ENCODE measurements at places on chromosomes 13 and 19.

- DNase-seq, result no peak
Observed at GRCh38 chr13:69946511-69946910, 161.1 kb upstream of the ATXN8OS start.

DNA sequence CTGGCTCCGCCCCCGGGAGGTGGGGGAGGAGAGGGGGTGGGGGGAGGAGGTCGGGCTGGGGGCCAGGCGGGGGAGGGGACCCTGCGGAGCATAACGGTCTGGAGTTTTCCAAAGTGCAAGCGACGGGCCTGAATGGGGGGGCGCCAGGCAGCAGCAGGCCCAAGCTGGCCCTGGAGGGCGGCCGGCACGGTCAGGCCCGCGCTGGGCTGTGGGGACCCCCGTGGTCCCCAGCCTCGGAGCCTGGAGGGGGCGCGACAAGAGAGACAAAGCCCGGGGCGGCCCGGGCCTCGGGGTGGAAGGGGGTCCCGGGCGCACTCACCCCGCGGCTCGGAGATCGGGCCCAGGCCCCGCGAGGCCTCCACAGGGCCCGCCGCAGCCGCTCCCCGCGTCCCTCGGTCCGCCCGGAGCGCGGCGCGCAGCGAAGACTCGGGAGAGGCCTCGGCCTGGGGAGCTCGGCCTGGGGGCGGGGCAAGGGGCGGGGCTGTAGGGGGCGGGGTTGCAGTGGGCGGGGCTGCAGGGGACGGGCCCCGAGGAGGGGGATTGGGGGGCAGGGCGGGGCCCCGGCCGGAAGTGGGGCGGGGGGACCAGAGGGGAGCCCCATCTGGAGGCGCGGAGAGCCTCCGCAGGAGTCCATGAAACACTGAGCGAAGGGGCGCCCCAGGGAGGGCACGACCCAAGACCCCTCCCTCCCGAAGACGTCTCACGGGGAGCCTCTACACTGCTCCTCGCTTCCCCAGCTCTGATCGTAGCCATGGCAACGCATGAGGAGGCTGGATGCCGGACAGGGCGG, 47.6 kb downstream of the PTPRS start:
- no peak for DNase-seq

GRCh38 chr13:97329331-97329730, 104.6 kb upstream of the RAP2A start:
- DNase-seq, result no peak

DNA sequence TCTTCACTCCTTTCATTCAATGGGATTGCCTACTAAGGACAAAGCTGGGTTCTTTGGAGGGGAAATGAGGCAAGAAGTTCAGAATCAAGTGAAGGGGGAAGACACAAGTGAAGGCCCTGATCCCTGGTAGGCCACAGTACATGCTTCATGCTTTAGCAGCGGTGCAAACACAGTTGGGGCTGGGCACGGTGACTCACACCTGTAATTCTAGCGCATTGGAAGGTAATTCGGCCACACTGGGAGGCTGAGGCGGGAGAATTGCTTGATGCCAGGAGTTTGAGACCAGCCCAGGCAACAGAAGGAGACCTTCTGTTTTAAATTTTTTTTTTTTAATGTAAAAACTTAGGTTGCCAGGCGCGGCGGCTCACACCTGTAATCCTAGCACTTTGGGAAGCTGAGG, 23.4 kb upstream of the GATAD2A start:
- DNase-seq, result no peak

DNA sequence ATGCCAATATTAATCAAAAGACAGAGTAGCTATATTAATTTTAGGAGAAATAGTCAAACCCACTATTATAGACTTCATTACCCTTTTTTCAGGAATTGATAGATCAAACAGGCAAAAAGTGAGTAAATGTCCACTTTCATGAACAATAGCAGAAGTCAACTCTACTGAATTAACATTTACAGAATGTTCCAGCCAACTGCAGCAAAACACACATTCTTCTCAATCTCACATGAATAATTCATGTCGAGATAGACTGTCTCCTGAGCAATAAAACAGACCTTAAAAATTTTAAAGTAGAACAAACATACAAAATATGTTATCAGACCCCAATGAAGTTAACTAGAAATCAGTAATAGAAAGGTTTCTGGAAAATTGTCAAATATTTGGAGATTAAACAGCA, 118.4 kb downstream of the MYO16 start:
- DNase-seq, result no peak

- DNase-seq, result no peak
Observed at GRCh38 chr19:42850981-42851717, 28.4 kb downstream of the PSG1 start.

DNA sequence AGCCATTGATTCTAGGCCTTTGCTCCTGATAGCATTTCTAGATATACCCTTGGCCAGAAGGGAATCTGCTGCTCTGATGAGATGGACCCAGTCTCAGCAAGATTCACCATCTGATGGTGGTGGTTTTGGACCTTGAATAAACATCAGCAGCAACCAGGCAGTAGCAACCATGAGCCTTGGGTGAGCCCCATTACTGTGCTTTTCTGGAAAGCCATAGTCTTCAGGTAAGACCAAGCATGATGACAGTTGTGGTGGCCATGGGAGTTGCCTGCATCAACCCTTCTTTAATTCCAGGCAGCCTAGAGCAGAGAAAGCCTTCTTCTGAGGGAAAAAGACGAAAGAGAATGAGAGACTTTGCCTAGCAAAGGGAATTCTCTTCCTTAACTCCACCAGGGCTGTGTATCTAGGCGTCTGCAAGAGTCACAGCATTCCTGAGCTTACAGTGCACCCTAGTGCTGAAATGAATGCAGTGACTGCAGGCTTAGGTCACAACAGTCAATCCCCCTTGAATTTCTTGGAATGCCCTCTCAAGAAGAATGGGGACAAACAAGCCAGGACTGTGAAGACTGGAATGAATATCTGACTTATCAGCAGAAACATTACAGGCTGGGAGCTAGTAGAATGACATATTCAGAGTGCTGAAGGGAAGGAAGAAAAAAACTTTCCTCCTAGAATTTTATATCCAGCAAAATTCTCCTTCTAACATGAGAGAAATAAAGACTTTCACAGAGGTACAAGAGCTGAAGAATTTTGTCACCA, 942.4 kb upstream of the PCDH20 start:
- no peak for DNase-seq

DNA sequence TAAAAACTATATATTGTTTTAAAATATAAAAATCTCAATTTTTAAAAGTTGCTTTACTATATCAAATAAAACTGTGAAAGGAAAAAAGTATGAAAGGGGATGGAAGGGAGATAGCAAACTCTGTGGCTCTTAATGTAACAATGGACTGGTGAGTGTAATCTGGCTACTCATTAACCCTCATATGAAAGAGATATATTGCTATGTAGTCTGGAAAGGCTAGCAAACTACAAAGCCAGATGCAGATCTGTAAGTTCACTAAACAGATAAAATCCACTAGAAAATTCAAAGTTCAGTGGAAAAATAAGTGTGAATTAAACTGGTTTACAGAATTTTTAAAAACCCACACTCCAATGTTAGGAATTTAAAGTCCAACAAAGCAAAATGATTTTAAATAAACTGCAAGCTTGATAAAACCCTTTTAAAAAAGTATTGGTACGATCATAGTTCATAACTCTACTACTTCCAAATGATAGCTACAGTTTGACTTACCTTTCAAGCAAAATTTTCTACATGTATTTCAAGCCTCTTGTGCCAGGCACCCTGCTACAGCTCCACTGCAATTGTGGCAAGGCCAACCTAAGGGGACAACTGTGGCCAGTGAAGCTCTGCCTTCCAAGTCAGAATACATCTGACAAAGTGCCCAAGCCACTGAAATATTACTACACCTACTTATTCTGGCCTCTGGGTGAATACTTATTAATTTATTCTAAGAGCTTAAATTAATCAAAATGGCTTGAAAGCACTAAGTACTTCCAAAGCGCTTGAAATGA, 647 bp upstream of the ELF1 start:
- no peak for DNase-seq

GRCh38 chr19:18291590-18292461, 10.4 kb upstream of the JUND start:
- no peak for DNase-seq

DNA sequence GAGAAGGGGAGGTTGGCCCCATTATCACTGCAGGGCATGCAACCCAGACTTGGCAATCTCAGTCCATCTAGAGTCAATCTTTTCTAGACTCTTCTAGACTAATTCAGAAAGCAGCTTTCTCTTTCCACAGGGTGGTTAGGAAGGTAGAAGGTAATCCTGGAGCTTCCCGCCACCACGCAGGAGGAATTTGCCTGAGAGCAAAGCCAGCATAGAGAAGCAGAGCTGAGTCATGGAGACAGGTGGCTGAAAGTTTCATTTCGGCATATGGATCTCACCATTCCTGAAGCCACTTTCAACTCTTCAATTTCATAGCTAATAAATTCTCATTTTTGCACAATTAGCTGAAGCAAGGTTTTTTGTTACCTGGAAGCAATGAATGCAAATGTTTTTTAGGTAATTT, 29.0 kb upstream of the FFAR2 start:
- no peak for DNase-seq

GRCh38 chr13:47726394-47726793, 274.7 kb downstream of the SUCLA2 start:
- DNase-seq, result no peak

DNA sequence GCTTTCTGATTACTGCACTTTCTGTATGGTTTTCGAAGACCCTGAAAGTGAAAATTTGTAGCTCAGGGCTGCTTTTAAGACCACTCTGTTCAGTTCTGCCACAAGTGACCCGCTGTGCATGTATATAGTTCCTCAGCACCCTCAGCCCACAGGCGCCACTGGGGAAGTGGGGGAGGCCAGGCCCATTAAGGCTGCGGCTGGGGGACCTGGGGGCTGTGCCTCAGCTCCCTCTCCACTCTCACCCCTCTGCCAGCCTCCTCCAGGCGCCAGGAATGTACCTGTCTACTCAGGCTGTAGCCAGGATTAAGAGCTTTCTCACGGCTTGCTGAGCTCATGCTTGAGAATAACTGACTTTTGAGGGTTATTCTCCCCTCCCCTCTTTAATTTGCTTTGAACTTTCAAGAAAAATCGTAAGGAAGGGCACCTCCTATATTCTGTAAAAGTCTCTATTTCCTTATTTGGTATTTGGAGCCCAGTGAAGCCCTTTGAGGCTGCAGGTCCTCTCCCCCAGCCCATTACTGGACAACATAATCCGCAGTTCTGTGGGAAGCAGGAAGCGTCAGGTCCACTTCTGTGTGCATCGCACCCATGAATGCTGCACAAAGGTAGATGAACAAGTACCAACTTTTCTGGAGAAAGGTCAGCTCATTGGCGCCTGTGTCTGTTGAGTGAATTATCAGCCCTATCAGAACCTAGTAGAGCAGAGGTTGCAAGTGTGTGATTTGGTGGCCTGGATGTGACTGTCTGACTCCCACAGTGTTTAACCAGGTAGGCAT, 29.6 kb downstream of the GJA3 start:
- DNase-seq, result no peak

DNA sequence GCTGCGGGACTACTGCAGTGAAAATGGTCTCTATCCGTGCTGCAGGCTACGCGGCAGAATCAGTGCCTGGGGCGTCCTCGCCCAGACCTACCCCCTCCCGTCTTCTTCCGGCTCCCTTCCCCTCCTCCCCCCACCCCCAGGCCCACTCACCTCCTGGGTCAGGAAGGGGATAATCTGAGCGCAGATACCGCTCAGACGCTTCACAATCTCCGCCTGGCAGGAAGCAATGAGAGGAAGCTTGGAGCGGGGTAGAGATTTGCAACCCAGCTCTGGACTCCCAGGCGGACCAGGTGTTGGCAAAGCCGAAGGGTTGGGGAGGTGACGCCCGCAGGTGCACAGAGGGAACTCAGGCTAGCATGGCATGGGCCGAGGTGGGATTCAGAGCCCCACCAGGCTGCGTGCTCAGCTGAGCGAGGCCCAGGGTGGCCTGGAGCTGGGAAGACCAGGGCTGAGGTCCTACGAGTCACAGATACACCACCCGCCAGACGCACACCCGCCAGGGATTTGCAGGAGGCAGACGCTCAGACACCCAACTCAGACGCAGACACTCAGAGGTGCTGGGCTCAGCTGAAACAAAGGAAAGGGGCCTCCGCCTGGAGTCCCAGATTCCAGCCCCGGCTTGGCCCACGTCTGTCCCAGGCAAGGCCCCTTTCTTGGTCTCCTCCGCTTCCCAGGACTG, 4.1 kb downstream of the TLE2 start:
- no peak for DNase-seq

GRCh38 chr13:28329395-28330158, 165.4 kb downstream of the FLT1 start:
- no peak for DNase-seq

- DNase-seq, result no peak
Observed at GRCh38 chr13:104683789-104684188, 1617.6 kb upstream of the SLC10A2 start.

GRCh38 chr19:574658-575526, 2.5 kb downstream of the BSG start:
- no peak for DNase-seq

GRCh38 chr19:31350693-31351055, 1.4 kb upstream of the TSHZ3 start:
- no peak for DNase-seq

- DNase-seq, result no peak
Observed at GRCh38 chr19:52307275-52307674, 10.3 kb downstream of the ZNF480 start.

GRCh38 chr19:47765523-47766358, 12.8 kb upstream of the SELENOW start:
- DNase-seq, result peak; percentile 14
